Activated naive CD4-positive, alpha-beta T cell (primary cell): ENCODE measurements at places on chromosomes 7 and 10.

DNA sequence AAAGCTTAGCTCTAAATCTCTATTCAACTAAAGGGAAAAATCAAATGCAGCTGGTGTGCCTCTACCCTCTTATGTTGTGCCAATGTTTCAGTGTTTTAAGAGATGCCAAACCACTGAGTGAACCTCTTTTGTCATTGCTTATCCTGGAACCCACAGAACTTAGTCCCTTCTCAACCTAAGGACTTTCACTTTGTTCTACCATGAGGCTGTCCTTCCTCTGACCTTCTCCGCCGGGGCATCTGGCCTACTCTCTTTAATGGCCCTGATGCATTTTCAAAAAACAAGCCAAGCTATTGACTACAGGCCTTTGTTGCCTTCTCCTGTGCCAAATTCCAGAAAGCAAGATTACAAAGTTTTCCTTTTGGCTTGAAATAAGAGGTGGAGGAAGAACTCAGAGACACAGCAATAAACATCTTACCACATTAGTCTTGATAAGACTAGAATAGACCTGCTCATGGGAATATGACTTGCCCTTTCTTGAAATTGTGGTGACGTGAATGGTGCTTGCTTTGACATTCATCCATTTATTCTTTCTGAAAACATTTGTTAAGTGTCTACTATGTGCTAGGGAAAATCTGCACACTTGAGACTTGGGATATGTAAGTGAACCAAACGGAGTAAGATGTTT lies 253.2 kb upstream of the SMIM30 start:
- DNase-seq, result no peak

- no peak for DNase-seq
These were observed 733.0 kb upstream of the ZWINT start for GRCh38 chr10:57094083-57094482.

- DNase-seq, result no peak
These were observed 362.7 kb downstream of the DNAJB6 start for GRCh38 chr7:157699357-157700013.

- no peak for DNase-seq
These were observed 378.8 kb upstream of the PODXL start for GRCh38 chr7:131935180-131935579.

DNA sequence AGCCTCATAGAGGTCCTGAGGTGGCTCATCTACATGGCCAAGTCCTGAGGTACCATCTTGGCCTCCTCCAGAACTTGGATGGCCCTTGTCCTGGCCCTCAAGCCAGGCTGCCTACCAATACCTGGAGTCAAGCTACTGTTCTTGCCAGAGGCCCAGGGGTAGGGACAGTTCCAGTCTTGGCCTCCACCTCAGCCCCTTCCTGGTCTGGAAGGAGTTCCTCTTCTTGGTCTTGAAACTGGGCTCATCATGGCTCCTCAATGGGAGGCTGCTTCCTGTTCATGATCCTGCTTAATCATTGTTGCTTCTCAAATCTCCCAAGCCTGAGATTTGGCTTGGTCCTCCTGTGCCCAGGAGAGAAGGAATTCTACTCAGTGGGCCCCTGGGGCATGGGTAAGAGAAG lies 3.9 kb downstream of the HPS6 start:
- no peak for DNase-seq

- DNase-seq, result no peak
These were observed 42.8 kb downstream of the FBXL13 start for GRCh38 chr7:103031781-103032180.

DNA sequence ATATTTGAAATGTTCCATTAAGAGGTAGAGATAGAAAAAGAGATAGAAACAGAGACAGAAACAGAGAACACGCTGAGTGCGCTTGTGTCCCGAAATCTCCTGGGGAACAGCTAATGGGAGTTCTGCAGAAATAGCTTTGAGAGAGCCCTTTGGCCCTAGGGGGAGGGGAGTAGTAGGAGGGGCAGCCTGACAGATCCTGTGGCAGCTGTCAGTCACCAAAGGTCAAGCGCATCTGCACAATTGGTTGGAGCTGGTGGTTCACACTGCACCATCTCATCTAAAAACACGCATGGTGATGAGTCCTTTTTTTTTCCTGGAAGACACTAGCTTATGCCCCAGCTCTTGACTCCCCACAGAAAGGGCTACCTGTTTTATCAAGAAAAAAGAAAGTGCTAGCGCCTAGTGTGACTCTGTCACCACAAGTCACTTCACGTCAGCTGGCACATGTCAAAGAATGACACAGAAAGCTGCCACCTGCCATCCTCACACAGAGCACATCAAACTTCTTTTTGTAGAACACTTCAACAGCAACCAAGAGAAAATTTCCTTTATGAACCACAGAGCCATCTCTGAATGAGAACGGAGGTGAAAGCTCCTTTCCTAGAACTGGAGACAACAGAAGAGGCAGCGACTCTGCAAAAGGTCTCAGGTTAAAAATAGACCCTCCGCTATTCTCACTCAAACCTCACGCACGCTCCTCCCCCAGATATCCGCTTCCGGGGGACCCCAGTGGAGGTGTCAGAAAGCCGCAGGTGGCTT lies 125.7 kb downstream of the GFRA1 start:
- DNase-seq, result no peak

- DNase-seq, result no peak
These were observed 20.2 kb upstream of the CYREN start for GRCh38 chr7:135190703-135191102.

DNA sequence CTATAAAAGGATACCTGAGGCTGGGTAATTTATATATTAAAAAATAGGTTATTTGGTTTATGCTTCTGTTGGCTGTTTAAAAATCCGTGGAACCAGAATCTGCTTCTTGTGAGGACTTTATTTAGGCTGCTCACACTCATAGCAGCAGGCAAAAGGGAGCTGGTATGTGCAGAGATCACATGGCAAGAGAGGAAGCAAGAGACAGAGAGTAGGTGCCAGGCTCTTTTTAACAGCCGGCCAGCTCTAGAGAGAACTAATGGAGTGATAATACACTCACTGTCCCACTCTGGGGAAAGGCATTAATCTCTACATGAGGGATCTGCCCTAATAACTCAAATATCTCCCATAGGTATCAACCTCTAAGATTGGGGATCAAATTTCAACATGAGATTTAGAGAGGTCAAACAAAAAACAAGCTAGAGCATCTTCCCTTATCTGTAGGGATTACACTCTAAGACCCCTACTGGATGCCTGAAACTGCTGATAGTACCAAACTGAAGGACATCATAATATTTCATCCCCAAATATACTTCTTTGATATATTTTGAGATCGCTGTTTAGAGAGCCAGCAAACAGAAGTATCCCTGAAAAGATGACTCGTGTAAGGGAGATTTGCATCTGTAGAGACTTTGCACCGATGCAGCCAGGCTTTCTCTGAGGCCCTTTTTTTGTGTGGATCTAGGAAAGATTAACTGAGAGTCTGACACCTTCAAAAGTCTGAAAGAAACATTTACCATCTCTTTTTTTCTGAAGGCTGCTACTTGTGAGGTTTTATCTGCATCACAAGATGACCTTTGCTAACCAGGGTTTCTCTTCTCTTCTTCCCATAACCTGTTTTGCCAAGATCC lies 717.0 kb upstream of the MBL2 start:
- DNase-seq, result no peak
